H7 (cell line): ENCODE measurements at places on chromosomes 3 and 15. TPM values are rescaled to one million over a fixed set of nuclear protein-coding genes. Genes with fewer than 3 reads are reported as not detected.

GNB4 gene
- 50.4 and 56.1 TPM in 2 replicates for total RNA-seq

DNA sequence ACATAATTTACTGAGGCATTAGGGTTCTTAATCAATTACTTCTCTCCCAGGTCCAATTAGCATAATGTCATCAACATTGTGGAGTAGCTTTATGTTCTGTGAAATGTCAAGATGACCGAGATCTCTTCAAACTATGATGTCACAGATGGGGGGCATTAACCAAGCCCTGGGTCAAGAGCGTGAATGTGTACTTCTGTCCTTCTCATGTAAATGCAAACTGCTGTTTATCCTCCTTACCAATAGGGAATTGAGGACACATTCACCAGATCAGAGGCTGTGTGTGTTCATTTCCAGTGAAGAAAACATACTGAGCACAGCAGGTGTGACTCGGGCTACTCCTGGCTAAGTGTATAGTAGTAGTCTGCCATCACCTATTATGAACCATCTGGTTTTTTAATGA lies 177.9 kb downstream of the MINAR1 start:
- DNase-seq, result no peak

CSK gene
- total RNA-seq, result 31.8 and 34.8 TPM in 2 replicates

CFAP91 gene
- 0.37 and 1.8 TPM in 2 replicates for total RNA-seq

- no peak for DNase-seq
Observed at GRCh38 chr3:139463466-139463865, 12.8 kb downstream of the RBP2 start.

ZDHHC3 gene
- total RNA-seq, result 55.6 and 58.2 TPM in 2 replicates

HIGD2B gene
- total RNA-seq, result 0.17 and 0.30 TPM in 2 replicates
